ENCODE measurements at places on chromosomes 12 and 14.

DNA sequence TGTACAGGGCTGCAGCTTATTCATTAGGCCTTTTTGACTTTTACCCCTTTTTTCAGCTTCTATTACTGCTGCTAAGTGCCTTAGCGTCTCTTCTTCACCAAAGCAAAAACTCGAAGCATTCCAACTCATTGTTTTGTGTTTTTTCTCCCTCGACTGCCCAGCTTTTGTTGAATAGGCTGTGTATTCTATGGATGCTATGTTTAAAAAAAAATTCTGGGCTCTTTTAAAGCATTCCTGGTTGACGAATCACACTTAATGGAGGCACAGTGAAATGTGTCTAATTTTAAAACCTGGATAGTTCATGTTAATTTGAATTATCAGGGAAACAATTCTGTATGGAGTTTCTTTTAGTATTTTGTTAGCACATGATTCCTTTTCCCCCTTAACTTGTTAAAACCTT lies 29.7 kb downstream of the KTN1 start:
- DNase-seq, result no peak

GRCh38 chr12:3698218-3698974 lies 54.5 kb downstream of the CRACR2A start:
- peak; percentile 90 for DNase-seq

GRCh38 chr14:91957876-91958313 lies 10.4 kb upstream of the FBLN5 start:
- no peak for DNase-seq

DNA sequence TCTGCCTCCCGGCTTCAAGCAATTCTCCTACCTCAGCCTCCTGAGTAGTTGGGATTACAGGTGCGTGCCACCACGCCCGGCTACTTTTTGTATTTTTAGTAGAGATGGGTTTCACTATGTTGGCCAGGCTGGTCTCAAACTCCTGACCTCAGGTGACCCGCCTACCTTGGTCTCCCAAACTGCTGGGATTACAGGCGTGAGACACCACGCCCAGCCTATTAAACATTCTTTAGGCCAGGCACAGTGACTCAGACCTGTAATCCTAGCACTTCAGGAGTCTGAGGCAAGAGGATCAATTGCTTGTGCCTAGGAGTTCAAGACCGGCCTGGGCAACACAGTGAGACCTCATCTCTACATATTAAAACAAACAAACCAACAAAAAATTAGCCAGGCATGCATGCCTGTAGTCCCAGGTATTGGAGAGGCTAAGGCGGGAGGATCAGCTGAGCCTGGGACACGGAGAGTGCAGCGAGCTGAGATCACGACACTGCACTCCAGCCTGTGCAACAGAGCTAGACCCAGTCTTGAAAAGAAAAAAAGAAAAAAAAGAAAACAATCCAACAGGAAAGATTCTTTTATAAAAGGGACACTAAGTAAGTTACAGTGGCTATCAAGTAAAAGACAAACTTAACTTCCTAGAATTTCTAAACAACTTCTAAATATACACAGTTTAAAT lies 70.2 kb downstream of the HECTD1 start:
- DNase-seq, result no peak

GRCh38 chr12:10115890-10116289 lies 14.1 kb downstream of the CLEC7A start:
- no peak for DNase-seq

GRCh38 chr12:39617887-39618286 lies 1.7 kb downstream of the ABCD2 start:
- DNase-seq, result no peak

DNA sequence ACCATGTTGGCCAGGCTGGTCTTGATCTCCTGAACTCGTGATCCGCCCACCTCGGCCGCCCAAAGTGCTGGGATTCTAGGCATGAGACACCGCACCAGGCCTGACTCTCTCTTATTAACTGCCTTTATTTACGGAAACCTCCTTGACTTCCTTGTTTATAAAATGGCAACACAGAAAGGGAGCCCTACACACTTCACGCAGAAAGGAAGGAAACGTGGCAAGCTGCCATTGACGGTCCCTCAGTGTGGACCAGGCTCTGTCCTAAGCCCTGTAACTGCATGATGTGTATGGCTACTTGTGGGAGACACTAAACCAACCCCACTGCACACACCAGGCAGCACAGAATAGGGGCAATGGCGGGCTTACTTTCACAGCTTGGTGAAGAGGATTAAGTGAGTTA lies 11.7 kb downstream of the CINP start:
- no peak for DNase-seq

DNA sequence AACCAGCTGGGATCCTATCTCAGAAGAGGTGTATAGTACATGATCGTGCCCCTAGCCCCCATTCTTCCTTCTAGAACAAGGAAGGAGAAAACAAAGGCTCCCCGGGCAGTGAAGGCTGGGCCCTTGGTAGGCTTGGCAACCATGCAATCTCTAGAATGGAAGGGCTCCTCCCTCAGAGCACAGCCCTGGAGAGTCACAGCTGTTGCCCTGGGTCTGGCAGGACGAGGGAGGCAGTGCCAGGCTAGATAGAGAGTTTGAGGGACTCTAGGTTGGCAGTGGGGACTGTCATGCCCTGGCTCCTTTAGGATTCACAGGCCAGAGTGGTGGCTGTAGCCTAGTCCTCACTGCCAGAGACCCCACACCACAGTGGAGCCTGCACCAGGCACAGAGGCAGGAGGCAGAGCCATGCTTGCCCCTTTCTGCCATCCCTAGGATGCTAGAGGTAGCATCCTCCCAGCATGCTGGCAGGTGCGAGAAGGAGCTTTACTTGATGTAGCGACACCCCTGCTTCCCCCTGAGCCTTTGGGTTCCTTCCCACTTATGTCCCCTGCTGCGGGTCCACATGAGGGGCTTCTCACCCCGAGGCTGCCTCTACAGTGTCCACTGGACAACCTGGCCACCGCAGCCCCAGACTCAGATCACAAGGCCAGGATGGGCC lies 33.4 kb upstream of the CIPC start:
- no peak for DNase-seq
